AG04450 (cell line): ENCODE measurements at places on chromosomes 2 and 18.

DNA sequence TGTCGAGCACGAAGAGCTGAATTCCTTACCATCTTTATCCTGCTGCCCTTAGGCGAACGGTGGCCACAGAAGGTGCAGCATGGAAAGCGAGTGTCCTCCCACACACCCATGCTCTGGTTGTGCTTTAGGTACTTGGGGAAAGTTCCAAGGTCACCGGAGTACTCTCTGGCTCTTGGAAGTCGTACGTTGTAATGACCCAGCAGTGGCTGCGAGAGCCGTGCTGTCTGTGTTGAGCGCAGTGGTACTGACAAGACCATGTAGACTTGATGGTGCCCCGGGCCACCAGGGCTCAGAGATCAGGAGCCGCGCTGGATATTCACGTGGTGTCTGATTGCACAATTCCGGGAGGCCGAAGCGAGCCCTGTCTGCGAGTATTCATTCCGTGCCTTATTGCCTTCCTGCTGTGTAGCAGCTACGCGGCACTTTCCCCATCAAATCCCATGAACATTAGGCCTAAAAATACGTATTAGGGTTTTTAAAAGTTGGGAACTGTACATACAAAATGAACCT is 222.0 kb downstream of the ZNF516 start:
- no peak for DNase-seq

DNA sequence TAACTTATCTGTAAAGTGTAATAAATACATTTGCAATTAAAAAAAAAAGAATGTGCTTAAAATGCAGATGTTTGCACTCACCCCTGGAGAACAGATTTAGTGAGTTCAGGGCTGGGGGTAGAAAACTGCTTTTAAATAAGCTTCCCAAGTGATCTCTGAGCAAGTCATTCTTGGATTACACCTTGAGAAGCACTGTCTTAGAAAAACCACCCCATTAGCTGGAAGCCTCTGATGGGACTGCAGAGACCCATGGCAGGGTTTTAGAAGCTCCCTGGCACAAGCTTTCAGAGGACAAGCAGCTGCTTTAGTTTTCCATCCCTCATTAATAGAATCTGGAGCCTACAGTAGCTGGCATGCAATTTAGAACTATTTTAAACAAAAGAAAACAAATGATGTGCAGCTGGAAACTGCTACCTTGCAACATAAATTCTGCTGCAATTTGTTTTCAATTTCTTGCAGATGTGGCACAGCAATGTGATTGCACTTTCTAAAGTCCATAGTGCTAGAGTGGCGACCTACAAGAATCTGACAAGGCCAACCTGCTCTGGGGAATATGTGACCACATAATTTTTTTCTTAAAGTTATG is 141.5 kb downstream of the CDC42EP3 start:
- DNase-seq = no peak

GRCh38 chr2:35946478-35946877 is 409.1 kb upstream of the CRIM1 start:
- no peak for DNase-seq

DNA sequence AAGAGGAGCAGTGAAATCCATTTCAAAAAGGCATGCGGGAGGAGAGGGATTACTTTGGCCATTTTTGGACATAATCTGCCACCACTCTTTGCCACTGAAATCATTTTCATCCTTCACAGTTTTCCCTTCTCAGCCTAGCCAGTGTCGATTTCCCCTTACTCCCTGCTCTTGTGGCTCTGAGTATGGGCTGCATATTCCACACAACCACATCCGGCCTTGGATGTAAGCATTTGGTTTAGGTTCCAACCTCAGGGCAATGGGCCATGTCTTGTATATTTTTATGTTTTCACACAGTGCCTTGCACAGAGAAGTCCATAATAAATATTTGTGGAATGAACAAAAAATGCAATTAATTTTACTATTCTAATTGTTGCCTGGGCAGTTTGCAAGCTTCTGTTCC is 7.7 kb upstream of the SERPINE2 start:
- DNase-seq = no peak

- DNase-seq = no peak
Measured at GRCh38 chr2:199973703-199974102, 18.3 kb downstream of the MAIP1 start.

GRCh38 chr18:34809451-34810072 is 99.5 kb downstream of the DTNA start:
- DNase-seq = no peak

- DNase-seq = no peak
Measured at GRCh38 chr2:127950264-127950663, 64.5 kb upstream of the AMMECR1L start.

- DNase-seq = no peak
Measured at GRCh38 chr2:46718784-46719183, 196.8 kb downstream of the MCFD2 start.

DNA sequence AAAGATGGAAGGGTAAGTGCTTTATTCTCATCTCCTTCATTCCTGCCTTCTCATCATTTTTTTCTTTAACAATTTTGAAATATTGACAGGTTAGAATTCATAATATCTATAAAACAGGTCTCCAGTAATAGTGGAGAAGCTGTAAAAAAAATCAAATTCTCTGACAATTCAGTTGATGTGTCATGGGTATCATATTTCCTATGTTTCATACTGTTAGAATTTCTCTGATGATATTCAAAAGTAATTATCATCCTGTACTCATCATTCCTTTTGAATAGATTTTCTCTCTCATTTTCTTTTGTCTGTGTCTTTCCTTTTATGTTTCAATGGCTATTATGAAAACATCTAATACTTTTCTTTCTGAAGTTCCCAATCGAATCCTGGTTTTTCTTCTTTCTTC is 97.7 kb downstream of the CPS1 start:
- no peak for DNase-seq

GRCh38 chr2:188892636-188893035 is 81.5 kb upstream of the COL3A1 start:
- peak; percentile 24 for DNase-seq

DNA sequence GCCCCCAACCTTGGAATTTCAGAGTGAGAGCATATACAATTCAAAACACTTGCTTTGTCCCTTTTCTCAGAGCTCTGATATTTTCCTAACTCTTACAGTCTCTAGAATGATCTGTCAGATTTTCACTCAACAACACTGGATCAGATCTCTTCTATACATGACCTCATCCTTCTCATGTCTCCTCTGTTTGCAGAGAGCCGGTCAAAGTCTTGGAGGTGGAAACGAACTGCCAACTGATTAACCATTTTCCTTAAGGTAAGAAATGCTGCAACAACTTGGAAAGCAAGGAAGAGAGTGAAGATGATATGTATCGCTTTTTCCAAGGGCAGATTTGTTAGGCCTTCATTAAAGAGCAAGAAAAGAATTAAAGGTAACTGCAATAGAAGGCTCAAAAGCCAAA is 4.9 kb downstream of the TMEM17 start:
- no peak for DNase-seq

DNA sequence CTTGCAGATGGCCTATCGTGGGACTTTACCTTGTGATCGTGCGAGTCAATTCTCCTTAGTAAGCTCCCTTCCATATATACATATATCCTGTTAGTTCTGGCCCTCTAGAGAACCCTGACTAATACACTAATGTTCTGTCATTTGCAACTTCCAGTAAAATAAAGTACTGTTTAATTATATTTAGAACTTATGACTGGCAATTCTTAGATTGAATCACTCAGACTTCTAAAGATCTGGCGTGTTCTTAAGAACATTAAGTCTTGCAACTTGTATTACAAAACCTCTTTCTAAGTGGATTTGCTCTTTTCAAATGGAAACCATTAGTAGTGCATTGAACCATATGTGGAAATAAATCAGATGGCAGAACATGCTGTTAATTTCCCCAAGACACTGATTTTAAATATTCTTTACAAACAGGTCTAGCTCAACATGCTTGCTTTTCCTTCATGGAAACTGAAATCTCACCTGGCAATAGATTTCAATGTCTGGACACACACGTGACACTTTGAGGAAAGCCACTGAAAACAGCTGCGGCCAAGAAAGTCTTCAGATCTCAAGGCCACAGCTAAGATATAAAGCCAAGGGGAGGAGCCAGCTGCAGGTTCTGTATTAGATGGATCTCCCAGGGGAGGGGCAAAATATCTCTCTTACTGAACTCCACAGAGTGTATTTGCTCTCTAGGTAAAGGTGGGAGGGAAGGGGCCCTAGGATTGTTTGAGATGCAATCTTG is 50.6 kb downstream of the PMAIP1 start:
- no peak for DNase-seq

DNA sequence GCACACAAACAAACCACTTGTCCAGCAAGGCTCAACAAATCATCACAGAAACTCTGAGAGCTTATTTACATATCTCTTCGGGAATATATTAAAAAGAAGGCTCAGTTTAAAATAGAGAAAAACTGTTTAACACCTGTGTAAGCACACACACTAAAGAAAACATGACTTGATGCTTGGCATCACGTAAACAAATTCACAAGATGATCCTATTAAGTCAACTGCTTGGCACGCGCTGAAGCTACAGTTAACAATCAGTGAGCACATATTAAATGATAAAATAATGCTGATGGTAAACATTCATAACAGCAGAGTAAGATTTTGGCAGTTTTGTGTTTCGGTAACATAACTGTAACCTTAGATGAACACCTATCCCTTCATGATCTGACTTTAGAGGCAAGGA is 4.3 kb upstream of the HES6 start:
- no peak for DNase-seq

DNA sequence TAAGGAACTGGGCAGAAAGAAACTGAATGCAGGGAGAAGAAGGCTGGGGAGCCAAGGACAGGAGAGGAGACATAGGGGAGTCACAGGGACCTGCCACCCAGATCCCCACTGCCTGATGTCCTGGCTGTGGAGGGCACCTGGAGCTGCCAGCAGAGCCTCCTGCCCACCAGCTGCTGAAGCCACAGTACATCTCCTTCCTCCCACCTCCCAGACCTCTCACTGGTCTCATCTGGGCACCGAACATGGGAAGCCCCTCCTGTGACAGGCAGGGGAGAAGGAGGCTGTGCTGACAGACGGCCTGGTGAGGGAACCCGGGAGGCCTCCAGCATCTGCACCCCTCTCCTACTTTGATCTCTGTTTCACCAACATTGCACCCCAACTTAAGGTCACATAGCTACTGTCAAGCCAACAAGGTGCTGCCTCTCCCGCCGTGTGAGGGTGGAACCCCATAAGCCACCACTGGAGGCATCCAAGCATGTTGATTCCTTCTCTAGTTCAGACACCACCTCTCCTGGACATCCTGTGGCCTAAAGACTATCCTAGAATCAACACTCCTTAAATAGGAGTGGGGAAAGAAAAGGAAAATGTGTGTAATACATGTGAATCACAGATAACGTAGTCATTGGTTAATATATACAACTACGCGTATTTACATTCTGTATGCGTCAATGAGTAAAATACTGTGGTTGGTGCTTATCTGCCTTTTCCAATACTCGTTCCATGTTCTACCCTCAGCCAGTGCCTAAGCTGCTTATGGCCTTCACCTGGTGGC is 3.5 kb upstream of the RNPEPL1 start:
- DNase-seq = no peak

DNA sequence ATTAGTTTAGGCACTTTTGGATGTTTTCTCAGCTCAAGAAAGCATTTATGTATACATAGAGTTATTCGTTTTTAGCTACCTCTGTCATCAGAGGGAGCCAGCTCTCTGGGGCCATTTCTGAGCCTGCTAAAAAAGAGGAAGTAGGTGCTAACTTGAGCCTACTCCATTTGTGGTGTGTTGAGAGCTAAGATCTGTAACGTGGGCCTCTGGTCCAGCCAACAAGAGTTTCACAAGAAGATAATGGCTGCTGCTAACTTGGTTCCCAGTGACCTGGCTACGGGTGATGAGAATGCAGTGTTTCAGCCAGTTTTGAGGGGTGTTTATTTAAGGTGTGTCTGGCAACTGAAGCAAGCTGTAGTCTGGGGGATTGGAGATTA is 182.5 kb downstream of the PRKCE start:
- no peak for DNase-seq

DNA sequence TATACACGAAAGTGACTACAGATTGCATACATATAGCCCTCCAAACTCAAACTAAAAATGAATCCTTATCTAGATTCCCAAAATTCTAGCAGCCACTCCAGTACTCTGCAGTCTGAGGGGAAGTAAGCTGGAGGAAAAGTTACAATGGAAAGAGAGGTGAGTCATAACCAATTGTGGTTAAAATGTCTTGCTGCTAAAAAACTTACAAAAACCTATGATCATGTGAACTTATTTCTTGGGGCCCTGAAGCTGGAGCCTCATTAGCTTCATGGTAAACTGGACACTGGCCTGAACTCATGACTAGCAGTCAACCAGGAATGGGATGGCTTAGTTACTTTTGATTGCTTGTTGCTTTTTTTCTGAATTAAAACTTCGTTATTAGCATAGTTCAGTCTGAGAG is 175.9 kb downstream of the SLC4A3 start:
- no peak for DNase-seq

GRCh38 chr2:136010126-136010525 is 24.7 kb upstream of the DARS1 start:
- peak; percentile 4 for DNase-seq

- DNase-seq = no peak
Measured at GRCh38 chr2:71839826-71840225, 307.8 kb downstream of the CYP26B1 start.

DNA sequence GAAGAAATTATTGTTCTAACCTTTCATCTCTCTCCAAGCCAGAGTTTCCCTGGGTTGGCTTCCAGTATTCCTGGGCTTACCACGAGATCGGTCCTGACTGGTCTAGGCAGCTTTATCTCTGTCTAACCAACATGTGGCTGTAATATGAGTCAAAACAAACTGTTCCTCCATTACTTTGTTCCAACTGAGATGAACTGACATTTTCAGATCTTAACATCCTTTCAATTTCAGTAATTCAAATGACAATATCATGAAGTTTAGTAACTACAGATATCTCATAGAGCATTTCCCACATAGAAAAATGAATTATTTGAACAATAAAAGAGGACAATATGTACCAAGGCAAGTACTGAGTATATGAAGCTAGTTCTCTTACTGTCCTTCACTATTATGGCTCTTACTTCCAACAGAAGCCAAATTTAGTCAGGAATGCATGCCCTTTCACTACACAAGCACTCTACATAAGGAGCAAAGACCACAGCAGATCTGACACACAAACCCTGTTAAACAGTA is 15.5 kb downstream of the SLC25A12 start:
- no peak for DNase-seq

GRCh38 chr2:233728723-233729301 is at the start of gene UGT1A3:
TSS of gene UGT1A3 (plus strand) at chr2:233729042. CDS start at chr2:233729127, 85 bp downstream.
- no peak for DNase-seq

DNA sequence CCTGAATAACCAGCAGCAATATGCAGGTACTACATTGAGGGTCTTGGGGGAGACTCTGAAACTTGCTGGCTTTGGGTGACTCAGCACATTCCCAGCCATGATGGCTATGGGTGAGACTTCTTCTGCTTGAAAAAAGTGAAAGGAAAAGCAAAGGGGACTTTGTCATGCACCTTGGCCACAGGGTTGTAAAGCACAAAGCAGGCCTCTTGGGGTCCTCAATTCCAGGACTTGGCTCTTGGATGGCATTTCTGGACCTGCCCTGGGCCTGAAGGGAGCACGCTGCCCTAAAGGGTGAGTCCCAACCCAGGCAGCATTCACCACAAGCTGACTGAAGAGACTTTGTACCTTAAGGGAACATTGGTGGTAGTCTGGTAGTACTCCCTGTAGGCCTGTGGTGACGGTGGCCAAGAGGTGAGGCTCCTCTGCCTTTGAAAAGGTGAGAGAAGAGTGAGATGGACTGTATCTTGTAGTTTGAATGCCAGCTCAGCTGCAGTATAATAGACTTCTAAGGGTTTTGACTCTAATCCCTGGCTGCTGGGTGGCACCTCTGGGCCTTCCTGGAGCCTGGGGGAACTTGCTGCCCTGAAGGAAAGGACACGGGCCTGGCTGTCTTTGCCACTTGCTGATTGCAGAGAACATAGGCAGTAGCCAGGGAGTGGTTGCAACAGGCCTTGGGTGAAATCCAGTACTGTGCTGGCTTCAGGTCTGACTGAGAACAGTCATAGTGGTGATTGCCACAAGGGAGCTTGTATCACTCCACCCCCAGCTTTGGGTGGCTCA is 36.5 kb upstream of the CYTIP start:
- no peak for DNase-seq
